ENCODE measurements at places on chromosomes 2 and 18. TPM values are rescaled to one million over a fixed set of nuclear protein-coding genes. Genes with fewer than 3 reads are reported as not detected.

GRCh38 chr18:12278741-12279682 is 24.9 kb downstream of the CIDEA start:
- DNase-seq, result peak; percentile 68

GRCh38 chr18:12003894-12004293 is 22.6 kb downstream of the IMPA2 start:
- DNase-seq, result no peak

DNA sequence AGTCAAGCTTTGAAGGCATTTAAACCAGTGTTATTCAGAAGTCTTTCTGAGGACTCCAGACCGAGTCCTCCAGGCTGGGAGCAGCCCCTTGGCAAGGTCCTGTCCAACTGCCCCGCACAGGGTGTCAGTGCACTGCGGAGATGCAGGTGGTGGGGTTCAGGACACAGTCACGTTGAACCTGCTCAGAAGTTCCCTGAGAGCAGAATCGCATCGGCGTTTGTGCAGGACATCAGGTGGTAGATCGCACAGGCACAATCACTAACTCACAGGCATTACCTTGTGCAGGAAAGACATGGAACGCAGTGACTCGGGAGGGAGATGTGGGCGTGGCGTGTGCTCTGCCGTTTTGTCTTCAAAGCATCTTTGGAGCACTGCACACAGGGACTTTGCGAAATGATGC is 10.4 kb downstream of the COPS9 start:
- DNase-seq, result no peak

DNA sequence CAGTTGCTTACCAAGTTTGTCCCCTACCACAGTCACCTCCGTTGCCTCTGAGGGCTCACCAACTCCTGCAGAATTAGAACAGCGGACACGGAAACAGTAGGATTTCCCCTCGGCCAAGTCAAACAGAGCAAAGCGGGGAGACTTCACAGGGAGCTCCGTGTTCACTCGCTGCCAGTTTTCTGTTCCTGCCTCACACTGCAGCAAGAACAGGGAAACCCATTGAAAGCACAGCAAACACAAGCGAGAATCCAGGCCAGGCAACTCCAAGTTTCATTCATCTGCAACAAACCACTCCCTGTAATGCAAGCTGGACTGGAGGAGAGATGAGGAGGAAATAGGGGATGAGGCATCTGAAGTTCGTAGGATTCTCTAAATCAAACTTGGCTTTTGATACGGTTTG is 84.2 kb downstream of the MYOM1 start:
- DNase-seq, result no peak

DNA sequence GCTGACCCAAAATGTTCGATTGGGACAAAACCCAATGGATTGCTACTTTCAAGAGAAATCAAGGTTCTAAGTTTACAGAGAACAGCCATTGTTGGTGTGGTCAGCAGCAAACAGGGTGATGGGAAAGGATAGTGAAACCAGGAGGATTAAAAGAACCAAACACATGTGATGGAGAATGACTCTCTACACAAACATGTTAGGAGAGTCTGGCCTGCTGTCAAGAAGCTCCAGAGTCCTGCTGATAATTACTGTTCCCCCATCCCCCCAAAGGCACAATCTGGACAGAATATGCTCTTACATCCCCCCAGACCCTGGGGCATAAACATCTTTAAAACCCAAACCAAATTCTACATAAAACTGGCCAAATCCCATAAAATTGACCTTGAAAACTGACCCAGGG is 32.0 kb upstream of the ACYP2 start:
- no peak for DNase-seq

DYNAP gene
- not detected for total RNA-seq

SLC4A5 gene
- total RNA-seq, result 0.23 TPM

MAPRE3 gene
- total RNA-seq, result 2.7 TPM

SERPINB5 gene
- total RNA-seq, result not detected

PCARE gene
- not detected for total RNA-seq
